ENCODE measurements at places on chromosomes 1 and 21.

DNA sequence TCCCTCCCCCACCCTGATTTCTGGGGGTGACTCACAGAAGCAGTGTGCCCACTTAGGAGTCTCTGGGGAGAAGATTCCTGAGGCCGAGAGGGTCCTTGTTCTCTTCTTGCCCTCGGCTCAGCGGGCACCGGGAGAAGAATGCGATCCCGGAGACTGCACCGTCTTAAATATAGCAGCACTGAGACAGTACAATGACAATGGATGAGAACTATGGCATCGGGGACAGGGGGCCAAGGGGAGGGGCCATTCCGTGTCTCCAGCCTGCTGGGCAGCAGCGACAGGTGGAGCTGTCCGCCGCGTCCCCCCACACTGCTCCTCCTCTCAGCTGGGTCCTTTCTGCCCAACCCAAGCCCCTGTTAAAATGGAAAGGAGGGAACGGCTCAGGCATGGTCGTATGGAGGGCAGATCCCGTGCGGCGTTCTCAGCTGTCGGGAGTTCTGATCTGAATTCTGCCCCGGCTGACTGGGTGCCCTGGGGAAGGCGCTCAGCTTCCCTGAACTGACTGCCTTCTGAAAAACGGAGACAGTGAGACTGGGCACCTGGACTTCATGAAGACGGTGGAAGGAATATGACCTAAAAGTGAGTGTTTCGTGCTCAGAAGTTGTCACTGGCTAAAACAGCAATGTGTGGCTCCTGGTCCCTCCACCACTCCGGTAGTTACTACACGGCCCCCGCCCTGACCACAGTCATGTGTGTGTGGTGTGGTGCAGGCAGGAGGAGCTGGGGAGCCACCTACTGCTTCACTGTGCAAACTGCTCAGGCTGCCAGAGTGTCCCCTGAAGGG is at the start of gene MYOM3:
MYOM3 (minus strand) TSS at position 140 of the 784 bp plus-strand sequence. CDS start 3,499 bp downstream, outside the sequence.
- DNase-seq = peak; percentile 62

GRCh38 chr1:97824624-97825023 is 96.2 kb downstream of the DPYD start:
- DNase-seq = no peak

GRCh38 chr1:206658264-206658980 is 23.1 kb downstream of the DYRK3 start:
- DNase-seq = no peak

GRCh38 chr1:115288591-115289198 is 49.4 kb downstream of the NGF start:
- no peak for DNase-seq

GRCh38 chr1:70134148-70134547 is 71.2 kb downstream of the LRRC40 start:
- DNase-seq = no peak

DNA sequence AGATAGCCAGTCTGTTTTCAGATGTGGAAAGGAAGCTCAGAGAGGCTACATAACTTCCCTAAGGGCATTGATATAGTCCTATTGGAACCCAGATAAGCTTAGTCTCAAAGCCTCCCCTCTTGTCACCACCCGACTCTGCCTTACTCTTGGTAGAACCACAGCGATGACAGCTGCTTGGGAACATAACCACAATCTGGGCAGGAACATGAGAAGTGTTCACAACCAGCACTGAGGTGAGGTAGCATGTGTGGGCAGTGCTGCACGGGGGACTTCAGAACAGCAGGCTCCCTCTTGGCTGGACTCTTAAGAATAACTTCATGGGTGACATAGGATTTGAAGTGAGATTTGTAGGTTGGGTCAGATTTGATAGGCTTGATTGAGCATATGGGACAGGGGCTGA is 9.3 kb upstream of the S100A10 start:
- no peak for DNase-seq
